ENCODE measurements at places on chromosomes 2 and 18. TPM values are rescaled to one million over a fixed set of nuclear protein-coding genes. Genes with fewer than 3 reads are reported as not detected.

EMX1 gene
- not detected for total RNA-seq

- H3K36me3 ChIP-seq: no peaks in the 10 kb centered on the region
- H3K27me3 ChIP-seq: no peaks in the 10 kb centered on the region
- H3K4me3 ChIP-seq: no peak overlapping the region
- no peaks in the 10 kb centered on the region for H3K4me1 ChIP-seq
- DNase-seq: no peak
These were observed 3.8 kb downstream of the NT5C1B start for GRCh38 chr2:18585526-18585925.

SPDYA gene
- total RNA-seq: 2.6 TPM

- H3K36me3 ChIP-seq: no peaks in the 10 kb centered on the region
- no peak overlapping the region for H3K27ac ChIP-seq
- no peaks in the 10 kb centered on the region for H3K4me1 ChIP-seq
- H3K27me3 ChIP-seq: peaks cover 12% of the 10 kb centered on the region
These were observed 77.6 kb upstream of the RAB6C start for GRCh38 chr2:129901754-129902415.

DNA sequence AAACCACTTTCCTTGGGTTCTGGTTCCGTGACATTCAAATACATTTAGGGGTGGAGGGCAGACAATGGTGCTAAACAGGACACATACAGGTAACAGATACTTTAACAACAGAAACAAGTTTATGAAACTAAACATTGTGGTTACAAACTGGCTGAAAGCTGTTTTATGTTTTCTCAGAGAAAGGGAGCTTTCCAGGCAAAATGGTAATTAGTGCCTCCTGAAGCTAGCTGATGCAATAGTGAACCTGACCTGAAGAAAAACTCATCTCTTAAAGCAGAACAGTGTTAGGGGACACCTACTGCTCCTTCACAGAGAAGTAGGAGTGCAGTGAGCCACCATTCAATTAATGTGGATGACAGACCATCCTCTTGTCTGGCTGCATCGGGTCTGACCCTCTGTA, 138.9 kb downstream of the CCDC148 start:
- H3K4me3 ChIP-seq: no peak overlapping the region
- no peak for DNase-seq
- H3K27me3 ChIP-seq: no peaks in the 10 kb centered on the region
- no peaks in the 10 kb centered on the region for H3K4me1 ChIP-seq
- no peak overlapping the region for H3K27ac ChIP-seq

- H3K27ac ChIP-seq: no peak overlapping the region
These were observed 20.6 kb downstream of the ANTXR1 start for GRCh38 chr2:69033461-69034095.

DNA sequence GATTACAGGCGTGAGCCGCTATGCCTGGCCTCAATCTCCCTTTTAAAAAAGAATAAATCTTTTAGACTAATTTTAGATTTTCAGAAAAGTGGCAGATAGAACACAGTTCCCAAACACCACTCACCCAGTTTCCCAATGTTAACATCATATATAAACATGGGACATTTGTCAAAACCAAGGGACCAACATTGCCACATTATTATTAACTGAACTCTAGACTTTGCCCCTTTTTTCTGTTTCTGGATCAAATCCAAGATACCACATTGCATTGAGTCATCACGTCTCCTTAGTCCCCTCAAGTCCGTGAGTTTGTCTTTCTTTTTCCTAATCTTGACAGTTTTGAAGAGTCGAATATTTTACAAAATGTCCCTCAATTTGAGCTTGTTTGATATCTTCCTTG, 2.4 kb downstream of the C2orf42 start:
- H3K4me1 ChIP-seq: peaks cover 7% of the 10 kb centered on the region
- no peak overlapping the region for H3K27ac ChIP-seq
- H3K4me3 ChIP-seq: no peak overlapping the region
- no peaks in the 10 kb centered on the region for H3K27me3 ChIP-seq

FEV gene
- not detected for total RNA-seq

DNA sequence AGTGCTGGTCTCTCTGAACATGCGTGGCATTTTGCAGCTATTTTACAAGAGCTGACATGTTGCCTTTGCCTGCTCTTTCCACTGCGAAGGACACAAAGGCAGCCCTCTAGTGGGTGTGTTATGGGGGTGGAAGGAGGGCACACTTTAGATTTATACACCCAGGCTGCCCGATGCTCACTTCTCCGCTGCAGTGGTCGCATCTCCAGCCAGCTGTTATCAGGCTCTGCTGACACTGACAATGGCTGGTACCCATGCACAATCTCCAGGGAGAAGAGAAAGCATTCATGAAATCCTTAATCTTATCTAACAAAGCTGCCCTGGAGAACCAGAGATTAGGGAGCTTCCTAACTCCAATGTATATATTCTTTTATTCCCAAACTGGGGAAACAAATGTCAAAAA, 113.5 kb downstream of the EPHA4 start:
- no peak overlapping the region for H3K27ac ChIP-seq
- DNase-seq: no peak
- H3K4me3 ChIP-seq: no peak overlapping the region
- peaks cover 10% of the 10 kb centered on the region for H3K4me1 ChIP-seq
- no peaks in the 10 kb centered on the region for H3K27me3 ChIP-seq
- H3K36me3 ChIP-seq: peaks cover 8% of the 10 kb centered on the region

GRCh38 chr2:136113209-136113971, 4.6 kb downstream of the CXCR4 start:
- H3K4me1 ChIP-seq: peaks cover 18% of the 10 kb centered on the region
- peaks cover 7% of the 10 kb centered on the region for H3K36me3 ChIP-seq
- H3K27ac ChIP-seq: peak overlapping the region; percentile 33
- DNase-seq: no peak

DNA sequence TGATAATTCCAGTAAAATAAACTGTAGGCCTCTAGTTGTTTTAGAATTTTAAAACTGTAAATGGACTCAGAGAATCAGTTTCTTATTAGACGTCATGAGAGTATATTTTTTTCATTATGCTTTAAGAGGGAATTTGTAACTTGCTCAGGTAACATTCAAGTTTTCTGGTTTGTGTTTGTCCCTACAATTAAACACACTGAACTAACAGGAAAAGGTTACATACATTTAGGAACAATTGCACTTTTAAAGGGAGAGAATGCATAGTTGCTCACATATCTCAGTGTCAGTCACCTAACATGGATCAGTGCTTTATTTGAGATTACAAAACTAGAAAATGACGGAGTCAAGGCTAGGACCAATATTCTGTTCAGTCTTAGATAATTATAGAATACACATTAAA, 3.1 kb downstream of the COL3A1 start:
- H3K27me3 ChIP-seq: no peaks in the 10 kb centered on the region
- H3K4me3 ChIP-seq: no peak overlapping the region
- DNase-seq: no peak
- H3K36me3 ChIP-seq: no peaks in the 10 kb centered on the region
- no peaks in the 10 kb centered on the region for H3K4me1 ChIP-seq

DNA sequence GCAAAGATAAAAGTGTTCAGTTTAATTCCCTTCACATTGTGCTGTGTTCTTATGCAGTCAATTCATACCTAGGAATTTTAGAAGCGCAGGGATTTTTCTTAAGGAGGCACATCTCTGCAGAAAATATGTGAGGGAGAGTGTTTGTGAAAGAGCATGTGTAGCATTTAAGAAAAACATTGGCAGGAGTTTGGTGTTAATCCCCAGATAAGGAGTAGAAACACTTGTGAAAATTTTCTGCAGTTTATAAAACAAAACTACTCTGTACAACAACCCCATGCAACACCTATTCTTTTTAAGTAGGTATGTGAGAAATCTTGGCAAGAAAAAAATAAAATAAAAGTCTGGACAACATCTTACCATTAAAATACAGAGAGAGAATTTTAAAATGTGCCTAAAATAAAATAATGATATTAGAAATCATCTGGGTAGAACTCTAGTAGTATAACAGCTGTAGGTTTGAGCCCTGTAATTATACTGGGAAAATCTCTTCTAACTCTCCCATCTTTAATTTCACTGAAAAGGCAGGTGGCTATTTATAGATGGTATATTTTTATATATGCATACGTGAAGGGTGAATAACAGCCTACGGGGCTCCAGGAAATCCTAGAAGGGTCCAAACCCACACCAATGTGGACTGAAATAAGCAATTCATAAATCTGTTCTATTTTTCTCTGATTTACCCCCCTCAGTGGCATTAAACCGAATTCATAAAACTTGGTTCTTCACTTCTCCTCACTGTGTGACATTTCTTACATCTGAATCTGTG, 6.6 kb downstream of the FZD7 start:
- no peak overlapping the region for H3K27ac ChIP-seq
- no peak for DNase-seq
- H3K4me1 ChIP-seq: peaks cover 2% of the 10 kb centered on the region

GRCh38 chr2:1306014-1306686, 107.1 kb upstream of the TPO start:
- no peak overlapping the region for H3K27ac ChIP-seq
- no peak overlapping the region for H3K4me3 ChIP-seq
- no peak for DNase-seq
- H3K36me3 ChIP-seq: no peaks in the 10 kb centered on the region
- H3K4me1 ChIP-seq: no peaks in the 10 kb centered on the region

GRCh38 chr18:45658756-45659155, 43.5 kb downstream of the SLC14A2 start:
- H3K4me1 ChIP-seq: peaks cover 8% of the 10 kb centered on the region
- no peaks in the 10 kb centered on the region for H3K27me3 ChIP-seq
- H3K36me3 ChIP-seq: no peaks in the 10 kb centered on the region
- no peak overlapping the region for H3K27ac ChIP-seq
- no peak for DNase-seq

DNA sequence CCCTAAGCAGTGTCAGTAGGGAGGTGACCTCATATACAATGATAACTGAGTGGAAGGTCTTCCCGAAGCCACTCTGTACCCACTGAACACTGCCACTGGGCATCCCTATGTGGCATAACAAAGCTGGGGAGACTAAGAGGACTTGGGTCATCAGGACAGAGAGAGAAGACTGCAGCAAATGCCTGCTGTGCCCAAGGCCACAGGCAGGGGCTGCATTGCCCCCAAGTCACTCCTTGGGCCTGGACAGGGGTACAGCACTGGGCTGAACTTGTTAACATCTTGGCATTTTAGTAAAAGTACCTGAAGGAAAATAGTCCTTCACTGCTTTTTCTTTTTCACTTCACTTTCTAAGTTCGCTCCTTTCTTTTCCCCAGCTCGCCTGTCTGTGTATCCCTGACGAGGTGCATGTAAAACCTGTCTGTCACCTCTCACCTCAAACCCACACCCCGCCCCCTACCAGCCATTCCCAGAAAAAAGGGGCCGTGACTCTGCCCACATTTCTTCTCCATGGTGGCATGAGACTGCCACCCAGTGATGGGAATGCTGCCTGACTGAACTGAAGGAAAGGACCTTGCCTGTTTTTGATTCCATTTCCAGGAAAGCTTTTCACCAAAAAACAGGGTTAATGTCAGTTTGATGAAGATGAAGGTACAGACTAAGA, 62.9 kb downstream of the MTHFD2 start:
- H3K36me3 ChIP-seq: peaks cover 3% of the 10 kb centered on the region
- H3K27me3 ChIP-seq: no peaks in the 10 kb centered on the region
- H3K4me1 ChIP-seq: no peaks in the 10 kb centered on the region
- no peak overlapping the region for H3K4me3 ChIP-seq
- no peak for DNase-seq

CCDC148 gene
- not detected for total RNA-seq

GNLY gene
- 82.9 TPM for total RNA-seq

DUSP19 gene
- total RNA-seq: 1.4 TPM

GRCh38 chr2:198456418-198456817, 652.0 kb downstream of the PLCL1 start:
- no peak overlapping the region for H3K4me3 ChIP-seq
- DNase-seq: no peak
- no peak overlapping the region for H3K27ac ChIP-seq
- H3K27me3 ChIP-seq: no peaks in the 10 kb centered on the region

APCDD1 gene
- total RNA-seq: not detected

TCF23 gene
- total RNA-seq: not detected

UGT1A10 gene
- total RNA-seq: not detected

GRCh38 chr2:80141007-80141726, 163.4 kb downstream of the LRRTM1 start:
- no peak overlapping the region for H3K27ac ChIP-seq
- H3K4me1 ChIP-seq: no peaks in the 10 kb centered on the region
- no peak overlapping the region for H3K4me3 ChIP-seq
- H3K36me3 ChIP-seq: no peaks in the 10 kb centered on the region
- no peak for DNase-seq
- H3K27me3 ChIP-seq: no peaks in the 10 kb centered on the region

OR6B2 gene
- not detected for total RNA-seq

DNA sequence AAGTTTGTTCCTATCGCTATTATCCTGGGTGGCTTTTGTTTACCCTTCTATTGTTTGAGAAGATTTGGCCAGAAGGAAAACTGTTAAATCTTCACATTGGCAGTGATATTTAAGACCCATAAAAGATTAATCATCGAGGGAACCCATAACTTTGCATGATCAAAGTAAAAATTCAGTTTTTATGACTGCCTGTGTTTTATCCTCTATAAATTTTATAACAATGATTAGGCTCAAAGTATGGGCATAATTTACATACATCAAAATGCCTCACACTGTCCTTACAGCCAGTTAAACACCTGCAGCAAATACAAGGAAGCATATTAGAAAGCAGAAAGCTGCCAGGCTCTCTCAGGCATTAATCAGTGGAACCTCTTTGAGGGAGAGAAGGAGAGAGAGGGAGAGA, 289.1 kb downstream of the ICOS start:
- H3K27ac ChIP-seq: no peak overlapping the region
- no peaks in the 10 kb centered on the region for H3K27me3 ChIP-seq
- no peak overlapping the region for H3K4me3 ChIP-seq
- no peak for DNase-seq

- H3K4me3 ChIP-seq: peak within 1 kb of the TSS; percentile 22
- H3K36me3 ChIP-seq: no peaks in the 10 kb centered on the region
- H3K27me3 ChIP-seq: peaks cover 16% of the 10 kb centered on the region
- H3K4me1 ChIP-seq: no peaks in the 10 kb centered on the region
- peak; percentile 49 for DNase-seq
These were observed at the start of gene FAM124B for GRCh38 chr2:224401641-224402342. Gene FAM124B, minus strand, starts transcription at chr2:224402107. Its CDS starts 339 bp downstream, at chr2:224401768.

DNA sequence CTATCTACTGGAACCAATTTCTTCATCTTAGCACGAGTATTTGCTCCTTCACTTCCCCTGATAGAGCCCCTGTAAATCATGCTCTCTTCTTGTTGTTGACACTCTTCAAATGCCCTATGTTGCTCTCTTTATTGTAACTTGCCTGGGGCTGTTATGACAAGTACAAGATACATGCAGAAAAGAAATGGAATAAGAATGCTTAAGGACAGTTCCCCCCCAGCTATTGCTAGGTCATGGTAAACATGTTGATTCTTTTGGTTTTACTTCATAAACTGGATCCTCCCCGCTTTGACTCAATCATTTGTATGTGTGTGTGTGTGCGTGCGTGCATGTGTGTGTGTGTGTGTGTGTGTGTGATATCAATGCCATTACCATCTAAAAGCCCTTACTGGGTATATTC, 368.5 kb upstream of the CNTNAP5 start:
- no peak for DNase-seq
- H3K4me3 ChIP-seq: no peak overlapping the region
- H3K4me1 ChIP-seq: no peaks in the 10 kb centered on the region
- no peak overlapping the region for H3K27ac ChIP-seq
- no peaks in the 10 kb centered on the region for H3K27me3 ChIP-seq

All from T-cell (primary cell).